Parietal lobe (tissue), 2 donors: ENCODE measurements at places on chromosomes 13 and 19. TPM values are rescaled to one million over a fixed set of nuclear protein-coding genes. Genes with fewer than 3 reads are reported as not detected.

Gene CRX
- total RNA-seq: not detected

Gene ZNF492
- total RNA-seq: 5.6 TPM

Gene NDUFS7
- total RNA-seq: 36.6 TPM

Gene SPACA6
- total RNA-seq: 11.3 TPM

Gene SPHK2
- total RNA-seq: 11.9 TPM

Gene CDX2
- total RNA-seq: not detected

Gene ZNF850
- total RNA-seq: 8.8 TPM

Gene KISS1R
- total RNA-seq: not detected

Gene CPB2
- total RNA-seq: not detected

Gene PHLDB3
- total RNA-seq: 3.4 TPM

Gene TSHZ3
- total RNA-seq: 17.8 TPM

Gene ZNF98
- total RNA-seq: 4.7 TPM

Gene LILRA1
- not detected for total RNA-seq

Gene ZNF223
- 15.3 TPM for total RNA-seq

Gene NLRP7
- total RNA-seq: not detected

Gene SLC10A2
- not detected for total RNA-seq

Gene SLITRK5
- total RNA-seq: 50.1 TPM

Gene KRTDAP
- total RNA-seq: not detected

Gene EHD2
- 1.3 TPM for total RNA-seq

Gene FAM216B
- 0.94 TPM for total RNA-seq

Gene ZNF846
- total RNA-seq: 45.4 TPM

Gene PPP1R13L
- total RNA-seq: 0.31 TPM

Gene ABHD8
- total RNA-seq: 19.7 TPM

Gene ZNF808
- 48.5 TPM for total RNA-seq

Gene CYP4F2
- total RNA-seq: not detected

Gene IGFL3
- total RNA-seq: not detected

Gene SRRM5
- total RNA-seq: not detected

Gene NOVA2
- total RNA-seq: 28.2 TPM

Gene RB1
- 47.3 TPM for total RNA-seq
